ENCODE measurements at places on chromosomes 1 and 21. TPM values are rescaled to one million over a fixed set of nuclear protein-coding genes. Genes with fewer than 3 reads are reported as not detected.

- DNase-seq = peak; percentile 39
These were observed at the start of gene UBE2Q1 for GRCh38 chr1:154557939-154558719. Gene UBE2Q1 (minus strand): TSS chr1:154558662. CDS start chr1:154558553, 109 bp downstream.

- DNase-seq = peak; percentile 14
These were observed 662 bp upstream of the LGALS8 start for GRCh38 chr1:236522937-236523703.

DNA sequence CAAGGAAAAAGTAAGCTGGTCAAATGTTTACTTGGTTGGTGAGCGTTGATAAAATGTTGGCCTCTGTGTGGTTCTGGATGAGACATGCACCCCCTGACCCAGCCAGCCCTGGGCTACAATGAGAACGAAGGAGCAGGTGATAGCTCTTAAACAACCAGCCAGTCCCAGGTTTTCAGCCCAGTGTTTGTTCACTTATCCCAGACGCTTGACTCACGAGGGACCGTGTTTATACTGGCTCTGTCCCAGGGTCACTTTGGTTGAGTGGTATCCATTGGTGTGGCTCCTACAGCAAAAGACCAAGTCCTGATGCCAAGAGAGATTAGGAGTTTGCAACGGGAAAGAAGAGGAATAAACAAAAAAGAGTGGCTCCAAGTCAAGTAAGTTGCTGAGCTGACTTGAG lies 86.9 kb downstream of the KCNJ15 start:
- DNase-seq = peak; percentile 45

GRCh38 chr1:154720328-154721297 lies 112.6 kb upstream of the ADAR start:
- DNase-seq = no peak

DNA sequence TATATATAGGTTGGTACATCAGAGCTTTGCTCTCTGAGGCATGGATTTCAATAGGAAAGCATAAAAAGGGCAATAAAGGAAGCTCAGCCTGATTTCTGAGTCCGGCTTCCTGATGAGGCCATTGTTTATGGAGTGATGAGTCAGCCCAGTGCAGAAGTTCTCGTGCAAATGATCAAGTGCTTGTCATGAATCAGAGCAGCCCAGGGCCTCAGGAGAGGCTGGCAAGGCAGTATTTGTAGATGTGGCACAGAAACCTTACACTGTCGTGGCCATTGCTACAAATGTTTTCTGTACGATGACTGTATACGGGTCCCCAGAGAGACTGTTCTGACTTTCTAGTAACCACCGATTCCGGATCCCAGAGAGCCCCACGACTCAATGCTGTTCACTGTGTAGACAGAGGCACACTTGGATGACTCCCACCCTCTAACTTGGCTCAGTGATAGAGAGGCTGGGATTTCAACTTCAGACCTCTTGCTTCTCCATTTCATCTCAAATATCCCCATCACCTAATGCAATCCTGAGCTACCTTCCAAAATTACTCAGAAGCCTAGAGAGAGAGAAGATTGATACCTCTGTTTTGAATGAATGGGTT lies 26.8 kb downstream of the UMODL1 start:
- DNase-seq = peak; percentile 96

DNA sequence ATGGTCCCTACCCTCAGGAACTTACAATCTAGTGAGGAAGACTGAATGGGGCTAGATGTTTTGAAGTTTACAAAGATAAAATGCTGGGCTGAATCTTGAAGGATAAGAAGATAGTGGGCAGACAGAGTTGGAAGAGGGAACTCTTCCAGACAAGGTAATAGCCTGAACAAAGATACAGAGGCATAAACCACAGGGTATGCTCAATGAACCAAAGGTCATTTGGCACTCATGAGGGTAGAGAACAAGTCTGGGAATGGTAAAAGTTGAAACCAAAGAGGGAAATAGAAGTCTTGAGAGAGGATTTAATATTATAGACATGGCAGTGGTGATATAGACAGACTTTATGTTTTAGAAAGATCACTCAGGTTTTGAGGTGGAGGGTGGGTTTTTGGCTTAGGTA lies 48.1 kb upstream of the ZSWIM5 start:
- DNase-seq = no peak

GRCh38 chr21:45401916-45402900 lies 2.8 kb upstream of the COL18A1 start:
- DNase-seq = no peak

DNA sequence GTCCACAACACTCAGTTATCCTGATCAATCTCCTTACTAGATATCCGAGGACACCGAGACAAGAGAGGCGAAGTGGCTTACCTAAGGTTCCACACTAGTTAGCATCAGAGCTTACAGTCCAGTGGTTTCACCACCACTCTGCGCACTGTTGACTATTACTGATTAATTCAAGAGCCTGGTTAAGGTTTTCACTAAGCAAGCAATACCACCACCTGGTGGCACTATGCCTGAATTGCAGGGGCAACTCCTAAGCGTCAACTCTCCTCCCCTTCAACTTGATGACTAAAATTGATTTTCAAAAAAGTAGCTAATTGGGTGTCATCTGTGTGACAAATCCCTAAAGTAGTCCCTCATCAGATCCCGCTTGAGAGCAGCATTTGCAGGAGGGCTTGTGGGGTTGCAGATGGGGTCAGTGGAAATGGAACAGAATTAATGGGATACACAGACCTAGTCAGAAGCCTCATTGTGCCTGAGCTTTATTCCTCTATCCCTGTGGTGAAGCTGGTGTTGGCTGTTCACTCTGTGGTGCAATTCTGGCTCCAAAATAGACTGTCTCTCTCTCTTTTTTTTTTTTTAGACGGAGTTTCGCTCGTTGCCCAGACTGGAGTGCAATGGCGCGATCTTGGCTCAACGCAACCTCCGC lies 9.1 kb downstream of the TTC22 start:
- DNase-seq = peak; percentile 42

GRCh38 chr1:171434717-171435346 lies 50.5 kb upstream of the PRRC2C start:
- peak; percentile 87 for DNase-seq

- DNase-seq = peak; percentile 99
These were observed 104.8 kb downstream of the RERE start for GRCh38 chr1:8712413-8713231.

DNA sequence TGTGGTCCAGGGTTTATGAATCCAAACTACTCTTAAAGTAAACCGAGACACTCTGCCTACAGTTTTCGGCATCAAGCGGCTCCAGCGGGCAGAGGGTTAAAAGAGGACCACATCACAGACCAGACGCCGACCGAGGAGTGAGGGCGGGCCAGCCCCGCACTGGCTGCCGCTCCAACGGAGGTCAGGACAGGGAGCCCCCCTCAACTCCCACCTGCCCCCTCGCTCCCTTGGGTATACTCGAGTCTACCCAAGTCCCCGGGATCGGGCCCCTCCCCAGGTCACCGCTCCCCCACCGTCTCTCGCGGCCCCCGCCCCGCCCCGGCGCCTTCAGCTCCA lies 312 bp downstream of the ARNT start:
- peak; percentile 75 for DNase-seq

DNA sequence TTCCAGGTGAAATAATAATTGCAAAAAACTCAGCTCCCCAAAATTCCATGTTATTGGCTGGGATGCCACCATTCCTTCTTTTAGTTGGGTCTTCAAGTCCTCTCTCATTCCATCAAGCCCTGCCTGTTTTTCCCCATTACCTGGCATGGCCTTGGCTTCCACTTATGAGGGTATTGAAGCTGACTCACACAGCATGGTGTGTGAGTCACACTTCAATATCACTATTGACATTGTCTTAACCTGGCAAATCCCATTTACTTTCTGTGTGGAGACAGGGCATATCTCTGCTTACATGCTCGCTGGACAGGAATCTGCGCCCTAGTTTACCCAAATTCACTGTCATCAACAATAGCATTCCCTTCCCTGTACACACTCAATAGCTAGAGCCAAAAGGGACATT lies 1806.8 kb downstream of the BRINP3 start:
- no peak for DNase-seq

DNA sequence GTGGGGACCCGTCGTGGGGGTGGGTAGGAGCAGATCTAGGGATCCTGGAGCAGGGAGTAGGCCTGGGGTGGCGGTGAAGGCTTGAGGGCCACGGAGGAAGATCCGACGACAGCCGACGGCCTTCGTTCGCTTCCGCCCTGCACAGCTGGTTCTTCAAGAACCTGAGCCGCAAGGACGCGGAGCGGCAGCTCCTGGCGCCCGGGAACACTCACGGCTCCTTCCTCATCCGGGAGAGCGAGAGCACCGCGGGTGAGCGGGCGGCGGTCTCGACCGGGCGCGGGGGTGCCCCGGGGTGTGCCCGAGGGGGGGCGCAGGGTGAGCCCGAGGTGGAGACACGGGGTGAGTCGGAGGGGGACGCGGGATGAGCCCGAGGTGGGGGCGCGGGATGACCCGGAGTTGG lies 16.5 kb upstream of the HDAC1 start:
- no peak for DNase-seq

- DNase-seq = peak; percentile 56
These were observed 3.1 kb upstream of the BLACAT1 start for GRCh38 chr1:205458777-205459566.

GRCh38 chr21:39071623-39072214 lies 111.5 kb downstream of the PSMG1 start:
- peak; percentile 83 for DNase-seq

- DNase-seq = peak; percentile 37
These were observed 940 bp downstream of the SOX13 start for GRCh38 chr1:204073837-204074273.

DNA sequence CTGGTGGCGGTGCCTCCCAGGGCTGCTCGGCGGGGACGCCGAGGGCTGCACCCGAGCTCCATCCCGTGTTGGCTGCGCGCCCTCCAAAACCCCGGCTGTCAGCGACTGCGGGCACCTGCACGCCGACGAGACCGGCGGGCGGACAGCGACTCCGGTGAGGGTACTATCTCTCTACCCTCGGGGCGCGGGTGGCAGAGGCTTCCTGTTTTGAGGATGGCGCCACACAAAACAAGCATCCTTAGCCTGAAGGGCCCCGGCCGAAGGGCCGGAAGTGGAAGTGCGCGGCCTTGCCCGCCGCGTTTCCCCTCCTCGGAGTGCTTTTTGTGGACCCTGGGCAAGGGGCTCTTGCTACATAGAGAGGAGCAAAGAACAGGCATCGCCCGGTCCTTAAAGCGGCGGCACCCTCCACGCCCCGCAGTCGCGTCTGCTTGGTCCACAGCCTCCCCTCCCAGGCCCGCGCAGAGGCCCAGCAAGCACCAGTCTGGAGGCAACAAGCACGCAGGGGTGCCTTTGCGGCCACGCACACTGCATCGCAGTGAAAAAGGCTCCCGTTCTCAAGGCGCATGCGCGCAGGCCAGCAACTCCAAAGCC lies 561 bp upstream of the COQ8A start:
- DNase-seq = no peak

GRCh38 chr21:42356046-42356445 lies 5.3 kb upstream of the TFF2 start:
- no peak for DNase-seq

GRCh38 chr1:16258591-16259135 lies 21.7 kb upstream of the CPLANE2 start:
- no peak for DNase-seq

DNA sequence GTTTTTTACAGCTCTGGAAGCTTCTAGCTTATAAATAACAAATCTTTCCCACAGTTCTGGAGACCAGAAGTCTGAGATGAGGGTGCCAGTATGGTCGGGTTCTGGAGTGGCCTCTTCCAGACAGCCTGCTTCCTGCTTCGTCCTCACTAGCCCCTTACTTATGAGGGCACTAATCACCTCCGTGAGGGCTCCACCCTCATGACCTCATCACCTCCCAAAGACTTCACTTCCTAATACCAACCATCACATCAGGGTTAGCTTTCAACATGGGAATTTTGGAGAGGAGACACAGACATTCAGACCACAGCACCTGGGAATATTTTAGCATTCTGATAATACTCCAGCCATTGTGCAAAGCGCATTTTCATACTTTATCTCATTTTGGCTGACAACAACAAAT lies 223.7 kb upstream of the IRF2BP2 start:
- DNase-seq = no peak

GRCh38 chr1:219058891-219059820 lies 114.5 kb upstream of the LYPLAL1 start:
- DNase-seq = no peak

DNA sequence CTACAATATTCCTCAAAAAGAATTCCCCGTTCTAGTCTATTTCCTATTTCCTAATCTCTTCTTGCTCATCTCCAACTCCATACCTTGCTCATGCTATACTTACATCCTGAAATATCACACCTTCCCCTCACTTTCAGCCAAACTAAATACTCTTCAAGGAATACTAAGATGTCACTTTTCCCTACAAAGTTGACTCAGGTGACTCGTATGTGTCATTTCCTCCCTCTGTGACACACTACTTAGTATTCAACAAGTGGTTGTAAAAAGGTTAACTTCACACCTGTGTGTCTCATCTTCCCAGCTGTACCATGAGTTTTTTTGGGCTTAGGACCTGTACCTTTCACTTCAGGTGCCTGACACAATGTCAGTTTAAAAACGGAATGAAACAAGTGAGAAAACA lies 81.9 kb upstream of the LBR start:
- DNase-seq = no peak

DNA sequence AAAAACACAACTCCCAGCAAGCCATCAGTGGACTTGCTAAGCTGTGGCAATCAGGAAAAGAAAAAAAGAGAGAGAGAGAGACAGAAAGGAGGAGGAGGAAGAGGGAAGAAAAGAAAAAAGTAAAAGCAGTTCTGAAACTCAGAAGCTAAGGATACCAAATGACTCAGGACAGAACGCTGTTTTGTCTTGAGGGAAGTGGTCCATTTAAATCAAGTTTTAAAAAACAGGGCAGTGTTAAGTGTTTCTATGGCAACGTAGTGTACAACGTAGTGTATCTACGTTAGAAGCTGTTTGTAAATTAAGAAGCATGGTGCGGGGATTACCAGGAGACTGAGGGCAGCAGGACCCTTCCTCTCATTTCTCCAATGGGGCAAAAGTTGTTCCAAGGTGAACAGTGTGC lies 5.8 kb downstream of the ADORA3 start:
- DNase-seq = no peak

GRCh38 chr21:17428484-17428869 lies 84.4 kb upstream of the CXADR start:
- no peak for DNase-seq

DNA sequence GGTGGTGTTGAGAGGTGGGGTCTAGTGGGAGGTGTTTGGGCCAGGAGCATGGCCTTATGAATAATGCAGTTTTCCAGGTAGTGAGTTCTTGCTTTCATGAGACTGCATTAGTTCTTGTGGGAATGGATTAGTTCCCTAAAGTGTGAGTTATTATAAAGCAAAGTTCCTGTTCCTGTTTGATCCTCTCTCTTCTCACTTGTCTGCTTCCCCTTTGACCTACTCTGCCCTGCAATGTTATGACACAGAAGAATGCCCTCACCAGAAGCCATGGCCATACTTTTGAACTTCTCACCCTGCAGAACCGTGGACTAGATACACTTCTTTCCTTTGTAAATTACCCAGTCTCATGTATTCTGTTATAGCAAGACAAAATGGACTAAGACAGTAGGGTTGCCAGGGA lies 53.6 kb downstream of the MAP3K7CL start:
- DNase-seq = no peak

GRCh38 chr1:29650476-29650875 lies 414.2 kb downstream of the PTPRU start:
- no peak for DNase-seq

Gene OR6K3
- total RNA-seq = not detected

Gene C1QB
- not detected for total RNA-seq

Gene TCEA3
- 11.3 TPM for total RNA-seq

Gene RIPPLY3
- total RNA-seq = under 0.01 TPM

Gene AQP10
- total RNA-seq = not detected

Gene DUSP23
- 6.0 TPM for total RNA-seq

Gene SAMSN1
- total RNA-seq = 0.86 TPM

Gene CELA3A
- not detected for total RNA-seq

Gene ALPL
- 1.3 TPM for total RNA-seq

Gene ST6GALNAC5
- total RNA-seq = 114 TPM

Gene KIF17
- 2.2 TPM for total RNA-seq

Gene NSUN4
- 22.9 TPM for total RNA-seq

Measured in fibroblast of villous mesenchyme (primary cell).